ENCODE measurements at places on chromosomes 7 and 10.
A peak's percentile ranks its signal among the peaks of the same experiment; 100 is the strongest.

DNA sequence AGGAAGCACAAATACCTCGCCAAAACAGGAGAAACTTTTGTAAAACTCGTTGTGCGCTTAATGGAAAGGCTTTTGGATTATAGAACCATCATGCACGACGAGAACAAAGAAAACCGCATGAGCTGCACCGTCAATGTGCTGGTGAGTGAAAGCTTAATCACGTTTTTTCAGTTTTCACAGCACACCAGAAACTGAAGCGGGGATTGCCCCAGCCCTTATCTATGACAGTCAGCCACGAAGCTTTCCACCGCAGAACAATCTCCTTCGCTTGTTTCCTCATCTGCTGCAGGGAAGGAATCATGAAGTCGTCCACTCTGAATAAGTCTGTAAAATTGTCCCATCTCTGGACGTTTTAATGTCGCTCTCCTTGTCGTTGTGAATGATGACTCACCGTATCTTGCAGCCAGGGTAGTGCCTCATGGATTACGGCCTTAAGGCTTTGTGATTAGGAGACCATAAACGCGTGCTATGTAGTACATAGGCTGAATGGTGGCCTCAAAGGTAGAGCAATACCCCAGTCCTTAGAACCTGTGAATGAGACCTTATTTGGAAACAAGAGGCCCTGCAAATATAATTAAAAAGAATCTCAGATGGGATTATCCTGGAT is 174.9 kb upstream of the NPS start:
- DNase-seq, result no peak

- DNase-seq, result no peak
Observed at GRCh38 chr7:41046776-41047175, 656.1 kb downstream of the INHBA start.

DNA sequence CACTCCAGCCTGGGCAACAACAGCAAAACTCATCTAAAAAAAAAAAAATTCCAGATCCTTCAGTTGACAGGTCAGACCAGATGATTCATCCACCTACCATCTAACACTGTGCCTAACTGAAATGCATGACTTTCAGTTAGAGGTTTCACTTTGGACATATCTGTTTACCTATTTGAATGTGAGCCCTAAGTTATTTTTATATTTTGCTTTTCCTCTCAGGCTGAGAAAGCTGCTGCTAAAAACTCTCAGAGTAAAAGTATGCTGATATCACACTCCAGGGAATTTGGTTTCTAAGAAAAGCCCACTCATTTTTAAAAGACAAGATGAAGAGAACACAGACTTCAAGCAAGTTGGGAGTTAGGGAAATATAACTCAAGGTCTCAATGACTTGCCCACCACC is 126.0 kb downstream of the SGMS1 start:
- peak; percentile 77 for DNase-seq

DNA sequence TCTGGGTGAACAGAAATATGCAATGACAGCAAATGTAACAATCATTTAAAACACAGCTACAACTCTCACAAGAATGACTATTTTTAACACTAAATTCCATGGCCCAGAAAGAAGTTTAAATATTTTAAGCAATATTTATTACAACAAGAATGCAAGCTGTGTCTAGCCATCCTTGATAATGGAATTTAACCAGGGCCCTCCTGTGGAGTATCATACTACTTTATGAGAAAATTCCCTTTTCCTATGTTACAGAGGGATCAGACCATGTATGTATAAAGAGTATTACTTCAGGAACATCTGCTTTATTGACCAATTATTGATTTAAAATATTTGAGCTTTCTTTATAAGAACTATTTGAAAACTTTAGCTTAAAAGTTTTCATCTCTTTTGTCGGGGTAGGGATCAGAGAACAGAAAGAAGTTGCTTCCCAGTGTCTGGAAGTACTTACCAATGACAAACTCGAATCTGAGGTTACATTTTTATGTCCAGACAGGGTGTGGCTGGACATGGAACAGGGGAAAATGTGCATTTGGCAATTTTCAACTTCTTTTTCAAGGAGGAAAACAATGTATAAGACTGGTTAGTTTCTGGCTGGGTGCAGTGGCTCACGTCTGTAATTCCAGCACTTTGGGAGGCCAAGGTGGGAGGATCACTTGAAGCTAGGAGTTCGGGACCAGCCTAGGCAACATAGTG is 48.3 kb upstream of the NRBF2 start:
- no peak for DNase-seq

GRCh38 chr10:818526-819220 is 112.8 kb downstream of the LARP4B start:
- peak; percentile 34 for DNase-seq

- no peak for DNase-seq
Observed at GRCh38 chr10:14414901-14415300, 84.2 kb upstream of the FRMD4A start.

GRCh38 chr7:4880218-4880617 is 3.3 kb downstream of the RADIL start:
- no peak for DNase-seq

DNA sequence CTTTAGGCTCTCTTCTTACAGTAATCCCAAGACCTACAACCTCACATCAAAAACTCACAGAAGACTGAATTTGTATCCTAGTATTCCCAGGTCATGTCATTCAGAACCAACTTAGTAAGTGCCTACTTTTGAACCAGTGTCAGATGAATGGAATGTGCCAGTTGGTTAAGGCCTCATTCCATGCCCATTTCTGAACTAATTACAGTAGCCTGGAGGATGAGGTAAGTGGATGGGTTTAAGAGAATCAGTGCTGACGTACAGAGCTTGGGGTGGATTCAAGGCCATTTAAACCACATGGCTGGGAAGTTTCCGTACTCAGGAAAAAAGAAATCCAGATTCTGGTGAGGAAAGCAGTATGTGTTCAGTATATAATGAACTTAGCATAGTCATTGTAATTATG is 21.9 kb upstream of the FOXP2 start:
- DNase-seq, result no peak

- no peak for DNase-seq
Observed at GRCh38 chr10:82040336-82040735, 165.3 kb downstream of the NRG3 start.

DNA sequence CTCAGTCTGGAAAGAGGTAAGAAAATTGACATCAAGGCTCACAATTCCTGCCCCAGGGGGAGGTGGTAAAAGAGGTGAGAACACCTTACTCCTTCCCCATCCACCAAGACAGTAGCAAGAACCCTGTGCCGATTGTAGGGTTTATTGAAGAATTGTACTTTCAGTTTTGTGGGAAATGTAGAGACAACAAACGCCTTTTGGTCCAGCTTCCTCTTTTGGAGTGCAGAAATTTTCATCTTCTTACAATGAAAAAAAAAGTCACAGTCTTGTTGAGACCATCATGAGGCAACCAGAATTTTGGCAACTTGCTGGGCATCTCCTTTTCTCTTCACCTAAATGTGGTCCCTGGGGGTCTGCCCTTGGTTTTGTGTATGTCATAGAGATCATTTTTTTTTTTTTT is 217.7 kb downstream of the TMEM178B start:
- no peak for DNase-seq

DNA sequence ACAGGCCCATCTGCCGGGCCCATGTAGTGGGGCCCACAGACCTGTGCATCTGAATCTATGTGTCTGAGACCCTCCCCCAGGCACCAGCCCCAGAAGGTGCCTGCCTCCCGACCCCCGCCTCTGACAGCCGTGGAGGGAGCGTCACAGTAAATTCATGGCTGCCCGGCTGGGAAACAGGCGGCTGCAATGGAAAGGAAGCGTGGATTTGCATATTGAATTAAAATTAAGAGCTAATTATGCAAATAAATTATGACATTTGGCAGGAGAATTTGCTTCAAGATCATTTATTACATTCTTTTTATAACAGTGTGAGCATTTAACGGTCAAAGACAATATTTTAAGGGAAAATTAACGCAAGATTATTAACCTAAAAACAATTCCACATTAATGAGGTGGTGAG is 92.3 kb downstream of the HIF1AN start:
- DNase-seq, result no peak

- DNase-seq, result no peak
Observed at GRCh38 chr7:104656467-104656866, 328.1 kb downstream of the LHFPL3 start.

- no peak for DNase-seq
Observed at GRCh38 chr7:114687238-114687637, 234.7 kb upstream of the MDFIC start.

DNA sequence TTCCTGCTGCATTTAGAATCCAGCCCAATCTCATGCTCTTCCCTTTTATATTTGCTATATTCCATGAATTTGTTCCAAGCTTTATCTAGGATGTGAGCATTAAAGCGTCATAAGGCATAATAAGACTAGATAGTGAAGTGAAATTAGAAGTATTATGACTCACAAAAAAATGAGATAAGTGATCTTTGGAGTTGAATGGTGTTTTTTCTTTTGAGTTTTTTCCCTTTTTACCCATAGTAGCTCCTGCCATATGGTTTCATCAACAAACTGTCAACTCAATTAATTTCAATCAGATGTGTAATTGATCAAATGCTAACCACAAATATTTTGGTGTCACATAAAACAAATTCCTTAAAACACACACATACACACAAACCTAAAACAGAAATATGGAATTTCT is 17.0 kb downstream of the KLHDC10 start:
- DNase-seq, result no peak

- peak; percentile 38 for DNase-seq
Observed at GRCh38 chr7:98251231-98251600, 816 bp downstream of the TECPR1 start.

GRCh38 chr10:49605216-49605938 is 4.7 kb upstream of the SLC18A3 start:
- no peak for DNase-seq

- peak; percentile 31 for DNase-seq
Observed at GRCh38 chr10:17409170-17409733, 45.1 kb downstream of the ST8SIA6 start.

DNA sequence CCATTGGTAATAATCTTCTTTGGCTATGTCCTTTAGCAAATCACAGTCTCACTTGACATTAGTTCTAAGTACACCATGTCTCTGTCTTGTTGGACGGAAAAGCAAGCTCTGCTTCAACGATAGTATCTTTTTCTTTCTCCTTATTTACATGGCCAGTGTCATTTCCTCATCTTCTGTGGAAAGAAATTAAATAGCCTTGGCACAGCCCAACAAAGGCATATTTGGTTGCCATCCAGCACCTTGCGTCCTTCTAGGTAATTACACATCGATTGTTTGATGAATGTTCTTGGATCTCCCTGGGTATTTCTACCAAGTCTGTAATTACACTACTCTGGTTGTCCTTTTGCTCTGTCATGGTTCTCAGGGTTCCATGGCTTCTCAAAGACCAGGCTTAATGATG is 183.1 kb downstream of the CHN2 start:
- no peak for DNase-seq

- no peak for DNase-seq
Observed at GRCh38 chr10:42951486-42952251, 125.2 kb upstream of the RET start.

- no peak for DNase-seq
Observed at GRCh38 chr7:85776691-85777345, 590.0 kb upstream of the SEMA3D start.

DNA sequence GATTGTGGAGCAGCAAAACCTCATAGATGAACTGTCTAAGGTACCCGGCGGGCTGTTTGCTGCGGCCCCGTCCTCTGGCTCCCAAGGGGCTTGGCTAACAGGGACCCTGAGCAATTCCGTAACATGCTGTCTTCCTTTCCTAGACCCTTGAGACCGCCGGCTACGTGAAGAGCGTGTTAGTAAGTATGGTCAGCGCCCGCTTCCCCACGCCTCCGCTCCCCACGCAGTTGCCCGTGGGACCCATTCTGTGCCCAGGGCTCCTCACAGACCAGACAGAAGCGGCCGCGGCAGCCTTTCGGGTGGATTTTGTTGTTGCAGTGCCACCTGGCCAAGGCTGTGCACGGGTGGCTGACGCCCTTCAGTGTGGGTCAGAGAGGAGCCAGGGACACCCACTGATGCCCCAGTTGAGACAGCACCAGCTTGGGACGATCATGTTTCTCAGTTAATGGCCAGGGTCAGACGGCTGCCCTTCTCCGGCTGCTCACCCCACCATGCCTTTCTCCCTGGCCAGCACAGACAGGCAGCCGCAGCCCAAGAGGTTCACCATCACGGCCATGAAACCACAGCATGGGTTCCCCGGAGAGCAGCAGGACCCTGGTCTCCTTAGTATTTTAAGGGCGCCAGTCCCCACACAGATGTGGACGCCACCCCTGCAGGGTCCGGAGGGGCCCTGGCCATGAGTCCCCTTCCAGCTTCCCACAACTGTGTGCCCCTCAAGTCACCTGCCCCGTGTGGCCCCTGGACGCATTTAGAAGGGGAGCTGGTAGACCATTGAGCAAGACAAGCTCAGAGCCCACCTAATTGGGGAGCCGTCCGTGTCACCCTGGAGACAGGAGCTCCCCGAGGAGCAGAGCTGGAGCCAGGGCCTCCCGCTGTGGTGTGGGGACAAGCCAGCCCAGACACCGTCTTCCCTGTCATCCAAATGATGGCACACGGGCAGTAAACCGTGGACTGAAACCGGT is 49.4 kb upstream of the DPYSL4 start:
- DNase-seq, result no peak

GRCh38 chr7:55070271-55070743 is 51.5 kb downstream of the EGFR start:
- DNase-seq, result no peak

GRCh38 chr7:8739837-8740236 is 306.4 kb downstream of the NXPH1 start:
- no peak for DNase-seq

- no peak for DNase-seq
Observed at GRCh38 chr7:40151504-40151903, 16.7 kb downstream of the SUGCT start.

DNA sequence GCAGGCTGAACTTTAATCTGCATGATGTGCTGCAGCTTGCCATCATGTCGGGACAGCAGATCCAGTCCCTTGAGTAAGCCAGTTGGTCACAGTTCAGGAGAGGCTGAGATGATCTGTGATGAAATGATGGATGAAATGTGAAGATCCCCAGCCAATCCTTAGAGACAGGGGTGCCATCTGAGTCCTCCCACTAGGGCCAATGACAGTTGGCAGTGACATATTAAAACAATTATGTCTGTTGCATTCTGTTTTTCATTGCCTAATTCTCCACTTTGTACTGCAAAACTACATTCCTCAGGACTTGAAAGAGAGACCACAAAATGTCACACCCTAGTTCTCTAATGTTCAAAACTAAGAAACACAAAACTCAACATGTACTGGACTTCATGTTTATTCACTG is 66.3 kb upstream of the CAV2 start:
- DNase-seq, result no peak

GRCh38 chr7:139682136-139683013 is 95.4 kb downstream of the HIPK2 start:
- peak; percentile 94 for DNase-seq

DNA sequence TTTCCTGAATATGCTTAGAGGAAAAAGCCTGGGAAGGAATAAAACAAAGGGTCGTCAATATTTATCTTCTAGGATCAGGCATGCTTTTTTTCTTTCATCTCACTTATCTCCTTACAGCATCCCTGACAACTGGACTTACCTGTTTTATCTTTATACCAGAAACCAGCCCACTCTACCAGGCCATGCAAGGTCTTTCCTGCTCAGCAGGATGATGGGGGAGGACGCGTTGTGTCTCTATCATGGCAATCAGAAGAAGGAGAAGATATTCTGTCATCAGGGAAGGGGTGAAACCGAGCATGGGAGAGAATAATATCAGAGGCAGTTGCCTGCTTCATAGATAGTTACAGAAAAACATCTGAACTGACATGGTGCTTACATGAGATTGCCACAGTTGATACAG is 445.6 kb downstream of the DPP6 start:
- no peak for DNase-seq

- no peak for DNase-seq
Observed at GRCh38 chr7:105046414-105046813, 32.4 kb downstream of the KMT2E start.

GRCh38 chr7:73622909-73623797 is 1.2 kb downstream of the MLXIPL start:
- no peak for DNase-seq

- peak; percentile 84 for DNase-seq
Observed at GRCh38 chr7:2214636-2215035, 18.1 kb downstream of the MAD1L1 start.

Measured in activated CD4-positive, alpha-beta T cell treated with anti-CD3 and anti-CD28 coated beads, Interleukin-2, amount 50 U/mL, for 16 hours (primary cell).